Myocyte (in vitro differentiated cells): ENCODE measurements at places on chromosomes 12 and 14.

DNA sequence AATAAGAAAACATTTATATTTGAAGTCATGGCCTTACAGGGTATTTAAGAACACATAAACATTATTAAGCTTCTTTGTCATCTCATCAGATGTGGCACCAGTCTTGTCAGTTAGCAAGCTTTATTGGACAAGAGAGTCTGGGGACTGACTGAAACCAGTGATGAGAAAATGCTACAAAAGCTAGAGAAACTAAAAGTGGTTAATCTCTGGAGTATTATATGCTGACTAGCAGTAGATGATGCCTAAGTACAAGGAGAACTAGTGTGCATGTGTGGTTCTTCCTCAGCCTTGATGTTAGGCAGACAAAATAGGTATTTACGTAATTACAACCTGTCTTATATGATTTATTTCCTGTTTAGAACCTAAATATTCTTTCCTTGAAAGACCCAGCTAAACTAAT, 176.5 kb downstream of the CPNE8 start:
- DNase-seq: no peak

GRCh38 chr14:68788996-68789820, 3.7 kb downstream of the ZFP36L1 start:
- peak; percentile 79 for DNase-seq

GRCh38 chr12:47107926-47108325, 28.2 kb upstream of the AMIGO2 start:
- DNase-seq: no peak

DNA sequence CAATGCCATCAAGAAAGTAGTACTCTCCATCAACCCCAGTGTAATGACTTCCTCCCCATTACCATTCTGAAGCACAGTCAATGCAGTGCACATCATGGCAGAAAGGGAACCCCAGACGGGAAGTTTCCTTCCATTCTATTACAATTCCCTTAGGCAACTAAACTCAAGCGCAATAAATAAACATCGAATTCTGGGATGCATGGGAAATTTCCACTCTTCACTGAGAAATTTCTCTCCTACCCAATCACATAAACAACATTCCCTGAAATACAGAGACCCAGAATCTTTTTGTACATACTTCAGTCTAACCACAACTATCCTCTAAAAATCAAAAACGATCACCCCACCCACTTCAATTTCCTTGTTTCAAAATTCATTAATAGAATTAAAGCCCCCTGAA, 20.0 kb downstream of the SARNP start:
- DNase-seq: no peak

DNA sequence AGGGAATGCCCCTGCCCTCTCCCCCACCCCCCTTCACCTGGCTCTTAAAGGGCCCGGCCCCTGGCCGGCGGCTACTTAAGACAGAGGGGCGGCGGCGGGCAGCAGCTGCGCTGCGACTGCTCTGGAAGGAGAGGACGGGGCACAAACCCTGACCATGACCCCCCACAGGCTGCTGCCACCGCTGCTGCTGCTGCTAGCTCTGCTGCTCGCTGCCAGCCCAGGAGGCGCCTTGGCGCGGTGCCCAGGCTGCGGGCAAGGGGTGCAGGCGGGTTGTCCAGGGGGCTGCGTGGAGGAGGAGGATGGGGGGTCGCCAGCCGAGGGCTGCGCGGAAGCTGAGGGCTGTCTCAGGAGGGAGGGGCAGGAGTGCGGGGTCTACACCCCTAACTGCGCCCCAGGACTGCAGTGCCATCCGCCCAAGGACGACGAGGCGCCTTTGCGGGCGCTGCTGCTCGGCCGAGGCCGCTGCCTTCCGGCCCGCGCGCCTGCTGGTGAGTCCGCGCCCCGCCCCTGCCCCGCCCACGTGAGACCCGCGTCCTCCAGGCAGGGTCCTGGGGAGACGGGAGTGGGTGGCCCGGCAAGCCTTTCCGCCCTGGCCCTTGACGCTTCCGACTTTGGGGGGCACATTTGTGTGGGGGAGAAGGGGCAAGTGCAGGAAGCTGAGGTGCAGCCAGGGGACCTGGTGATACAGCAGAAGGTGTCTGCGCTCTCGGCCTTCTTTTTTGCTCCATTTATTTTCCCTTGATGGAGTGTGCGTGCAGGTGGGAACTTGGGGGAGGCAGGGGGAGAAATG, at the start of gene IGFBP6:
TSS of gene IGFBP6 (plus strand) at position 104 of the 790 bp plus-strand sequence. CDS start at position 155, 51 bp downstream.
- peak; percentile 50 for DNase-seq

- no peak for DNase-seq
These were observed 33.1 kb downstream of the CD9 start for GRCh38 chr12:6233121-6233971.

DNA sequence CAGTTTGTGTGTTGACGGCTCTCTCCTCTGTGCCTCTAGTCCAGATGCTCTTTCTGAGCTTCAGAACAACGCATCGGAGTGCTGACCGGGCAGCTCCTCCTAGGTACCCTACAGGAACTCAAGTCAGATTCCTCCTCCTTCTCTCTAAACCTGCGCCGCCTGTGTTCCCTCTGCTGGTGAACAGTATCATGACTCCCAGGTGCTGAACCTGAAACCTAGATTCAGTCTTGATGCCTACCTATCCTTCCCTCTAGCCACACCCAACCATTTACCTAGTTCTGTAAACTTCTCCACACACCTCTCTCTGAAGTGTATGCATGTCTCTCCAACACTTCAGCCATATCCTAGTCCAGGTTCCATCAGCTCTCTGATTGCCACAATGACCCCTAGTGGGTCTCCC, 112.7 kb downstream of the EFCAB11 start:
- no peak for DNase-seq

- no peak for DNase-seq
These were observed 205.0 kb upstream of the CDKN3 start for GRCh38 chr14:54191846-54192245.

- peak; percentile 47 for DNase-seq
These were observed 117.1 kb downstream of the HMGA2 start for GRCh38 chr12:65941388-65941787.

GRCh38 chr12:120064054-120064940, 52.3 kb downstream of the RAB35 start:
- DNase-seq: no peak

DNA sequence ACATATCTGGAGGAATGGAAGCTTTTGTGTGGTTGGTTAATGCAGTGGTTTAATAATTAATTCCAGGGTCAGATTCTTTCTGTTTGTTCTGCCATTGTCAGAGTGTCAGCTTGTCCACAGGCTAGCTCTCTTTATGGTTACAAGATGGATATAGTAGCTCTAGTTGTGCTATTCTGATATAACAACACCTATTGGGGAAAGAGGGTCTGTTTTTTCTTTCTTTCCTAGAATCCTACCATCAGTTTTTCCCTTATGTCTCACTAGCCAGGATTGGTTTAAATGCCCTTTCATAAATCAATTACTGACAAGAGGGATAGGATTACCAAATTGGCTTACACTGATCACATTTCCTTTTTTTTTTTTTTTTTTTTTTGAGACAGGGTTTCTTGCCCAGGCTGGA, 27.8 kb downstream of the CNOT2 start:
- DNase-seq: no peak

GRCh38 chr12:43008953-43009845, 419.7 kb upstream of the PRICKLE1 start:
- no peak for DNase-seq

- no peak for DNase-seq
These were observed 32.3 kb upstream of the ESR2 start for GRCh38 chr14:64326502-64326901.

- DNase-seq: peak; percentile 65
These were observed 82.2 kb downstream of the PLEKHG7 start for GRCh38 chr12:92784797-92785562.

DNA sequence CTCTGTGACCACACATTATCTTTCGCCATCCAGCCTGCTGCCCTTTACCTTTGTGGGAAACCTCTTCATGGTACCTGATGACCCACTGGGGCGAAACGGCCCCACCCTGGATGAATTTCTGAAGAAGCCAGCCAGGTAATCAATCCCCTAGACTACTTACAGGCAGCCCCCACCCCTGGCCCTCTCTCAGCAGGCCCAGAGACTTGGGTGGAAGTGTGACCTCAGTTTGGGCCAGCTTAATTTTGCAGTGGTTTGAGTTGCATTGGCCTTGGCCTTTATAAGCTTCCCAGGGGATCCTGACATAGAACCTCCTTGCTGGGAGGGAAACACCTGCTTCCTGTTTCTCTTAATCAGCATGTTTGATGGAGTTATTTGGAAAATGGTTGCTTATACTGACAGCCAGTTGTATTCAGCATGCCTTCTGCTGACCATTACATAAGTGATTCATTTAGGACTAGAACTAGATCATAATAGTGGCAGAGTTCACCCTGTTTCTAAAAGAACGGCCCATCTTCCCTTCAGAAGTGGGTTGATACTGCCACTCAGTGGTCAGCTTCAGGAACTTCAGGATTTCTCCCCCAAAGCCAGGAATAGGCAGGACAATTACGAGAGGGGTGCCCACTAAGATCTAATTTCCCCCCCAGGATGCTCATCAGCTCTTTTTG, 6.1 kb downstream of the SDR39U1 start:
- DNase-seq: peak; percentile 78

DNA sequence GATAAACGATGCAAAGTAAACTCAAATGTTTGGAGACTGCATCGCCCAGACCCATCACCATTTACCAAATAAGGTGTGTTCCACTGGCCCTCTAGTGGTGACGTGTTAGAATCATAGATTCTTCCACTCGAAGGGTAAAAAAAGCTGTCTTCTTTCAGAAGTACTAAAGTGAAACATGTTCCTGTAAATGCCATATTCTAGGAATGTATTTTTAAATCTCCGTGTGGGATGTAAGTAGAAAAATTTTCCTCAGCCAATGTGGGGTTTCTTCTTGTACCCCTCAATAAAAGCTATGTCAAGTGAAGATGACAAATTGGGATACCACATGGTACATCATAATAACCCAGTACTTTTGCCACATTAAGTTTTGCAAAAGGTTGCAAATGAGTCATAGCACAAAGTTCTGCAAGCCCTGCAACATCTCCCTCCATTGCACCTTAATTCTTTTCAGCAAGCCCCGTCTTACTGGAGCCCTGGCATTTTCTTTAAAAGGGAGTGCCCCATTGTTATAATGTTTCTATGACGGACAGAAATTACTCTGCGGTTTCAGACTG, 100.8 kb downstream of the CCER1 start:
- DNase-seq: peak; percentile 67

GRCh38 chr12:110262442-110263388, 18.3 kb upstream of the ATP2A2 start:
- no peak for DNase-seq

- DNase-seq: no peak
These were observed 89.6 kb upstream of the LHX5 start for GRCh38 chr12:113561068-113561780.

- DNase-seq: no peak
These were observed 33.7 kb upstream of the SCAF11 start for GRCh38 chr12:46024099-46024498.

- no peak for DNase-seq
These were observed 20.9 kb upstream of the CACNA2D4 start for GRCh38 chr12:1939331-1939730.

DNA sequence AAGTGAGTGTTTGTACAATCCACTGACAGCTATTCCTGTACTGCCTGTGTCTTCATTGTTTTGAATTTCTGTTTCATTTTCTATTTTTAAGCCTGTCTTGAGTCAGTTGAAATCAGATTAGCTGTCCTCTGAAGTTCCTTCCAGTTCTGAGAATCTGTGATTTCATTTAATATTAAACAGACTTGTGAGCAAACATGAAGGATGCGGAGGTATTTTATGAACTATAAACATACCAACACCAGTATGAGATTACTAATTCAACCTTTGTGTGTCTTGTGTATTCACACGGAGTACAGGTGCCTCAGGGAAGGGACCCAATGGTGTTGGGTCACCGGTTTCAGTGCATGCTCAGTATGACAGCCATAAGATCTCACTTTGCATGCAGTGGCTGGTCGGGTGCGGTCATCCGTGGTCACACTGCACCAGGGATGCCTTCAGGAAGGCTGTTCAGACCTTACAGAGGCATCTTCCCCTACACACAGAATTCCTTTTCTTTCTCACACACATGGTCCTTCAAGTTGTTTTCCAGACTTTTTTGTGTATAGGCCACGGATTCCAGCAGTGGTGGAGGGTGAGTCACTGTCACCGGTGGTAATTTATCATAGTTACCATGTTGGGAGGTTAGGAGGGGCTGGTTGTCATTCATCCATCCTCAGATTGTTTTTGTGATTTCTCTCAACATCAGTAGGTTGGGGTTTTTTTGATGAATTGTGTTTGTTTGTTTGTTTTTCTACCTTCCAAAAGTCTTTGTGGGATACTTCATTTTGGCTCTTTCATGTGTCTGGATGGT, 103.0 kb upstream of the SFSWAP start:
- no peak for DNase-seq

GRCh38 chr14:104975481-104976197, 2.5 kb downstream of the AHNAK2 start:
- peak; percentile 65 for DNase-seq

DNA sequence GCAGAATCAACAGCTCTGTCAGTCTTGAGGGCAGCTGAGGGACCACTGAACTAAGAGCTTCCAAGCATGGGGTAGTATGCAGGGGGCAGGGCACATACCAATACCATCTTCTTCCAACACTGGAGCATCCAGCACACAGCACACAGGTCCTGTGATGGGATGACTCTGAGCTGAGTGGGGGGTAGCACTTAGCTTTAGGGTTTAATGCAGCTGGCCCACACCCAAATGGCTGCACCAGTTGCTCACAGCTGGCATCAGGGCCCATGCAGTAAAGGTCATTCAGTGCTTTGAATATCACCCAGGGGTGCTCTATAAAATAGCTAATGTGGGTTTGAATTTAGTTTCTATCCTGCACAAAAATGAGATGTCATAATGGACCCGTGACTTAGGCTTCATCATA, 1.7 kb downstream of the FAM186B start:
- no peak for DNase-seq

DNA sequence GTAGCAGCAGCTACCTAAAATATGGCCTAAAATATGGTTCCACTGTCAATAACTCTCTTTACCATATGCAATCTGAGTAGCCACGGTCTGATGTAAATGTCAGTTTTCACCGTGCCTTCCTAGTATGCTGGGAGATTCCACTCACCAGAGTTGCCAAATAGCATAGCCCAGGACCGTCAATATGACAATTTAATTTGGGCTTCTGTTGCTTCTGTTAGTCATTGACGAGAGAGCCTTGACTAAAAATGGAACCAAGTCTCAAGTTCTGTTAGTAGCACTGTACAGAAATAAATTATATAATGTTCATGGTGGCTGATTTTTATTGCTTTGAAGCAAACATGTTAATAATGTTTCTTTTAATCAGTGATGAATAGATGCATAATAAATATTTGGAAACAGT, 348.4 kb downstream of the BCAT1 start:
- DNase-seq: no peak

- DNase-seq: no peak
These were observed 8.8 kb upstream of the TRAF3 start for GRCh38 chr14:102768223-102769048.

DNA sequence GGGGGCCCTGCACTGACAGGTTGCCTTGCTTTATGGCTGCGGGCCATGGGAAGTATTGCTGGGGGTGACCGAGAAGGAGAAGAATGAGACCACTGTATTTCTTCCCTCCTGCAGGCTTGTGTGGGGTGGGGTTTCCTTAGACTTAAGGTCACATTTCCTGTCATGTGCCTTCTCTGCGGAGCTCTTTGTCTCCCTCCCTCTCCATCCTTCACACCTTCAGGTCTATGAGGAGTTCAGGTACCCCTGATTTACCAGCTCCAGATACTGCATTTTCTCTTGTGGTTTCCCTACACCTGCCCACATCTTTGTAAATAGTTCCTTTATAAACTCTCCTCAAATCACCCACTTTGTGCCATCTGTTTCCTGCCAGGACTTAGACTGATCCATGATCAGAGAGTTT, 3.6 kb downstream of the FNTB start:
- no peak for DNase-seq

- DNase-seq: no peak
These were observed 8.7 kb downstream of the SLC11A2 start for GRCh38 chr12:51017452-51017851.
